Stimulated activated CD4-positive, alpha-beta T cell treated with anti-CD3 and anti-CD28 coated beads, Interleukin-4, amount 100 ng/mL, for 1 hour (primary cell): ENCODE measurements at places on chromosomes 7 and 10.
A peak's percentile ranks its signal among the peaks of the same experiment; 100 is the strongest.

GRCh38 chr7:77778535-77778934 lies 19.7 kb downstream of the TMEM60 start:
- DNase-seq = no peak

DNA sequence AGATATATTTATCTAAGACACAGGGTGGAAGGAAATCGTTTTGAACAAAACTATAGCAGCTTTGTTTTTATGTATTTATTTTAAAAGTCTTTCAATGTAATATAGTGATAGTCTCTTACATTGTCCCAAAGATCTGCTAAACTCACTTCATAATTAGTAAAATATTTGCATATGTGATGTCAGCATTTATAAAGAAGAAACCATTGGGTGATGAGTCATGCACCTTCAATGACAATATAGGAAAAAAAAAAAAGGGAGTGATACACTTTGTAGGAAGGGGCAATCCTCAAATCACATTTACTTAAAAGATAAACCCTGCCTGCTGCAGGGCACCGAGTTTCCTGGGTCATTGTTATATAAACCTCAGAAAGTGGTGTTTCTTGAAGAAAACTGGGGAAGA lies 112.4 kb upstream of the SEMA3C start:
- DNase-seq = no peak

DNA sequence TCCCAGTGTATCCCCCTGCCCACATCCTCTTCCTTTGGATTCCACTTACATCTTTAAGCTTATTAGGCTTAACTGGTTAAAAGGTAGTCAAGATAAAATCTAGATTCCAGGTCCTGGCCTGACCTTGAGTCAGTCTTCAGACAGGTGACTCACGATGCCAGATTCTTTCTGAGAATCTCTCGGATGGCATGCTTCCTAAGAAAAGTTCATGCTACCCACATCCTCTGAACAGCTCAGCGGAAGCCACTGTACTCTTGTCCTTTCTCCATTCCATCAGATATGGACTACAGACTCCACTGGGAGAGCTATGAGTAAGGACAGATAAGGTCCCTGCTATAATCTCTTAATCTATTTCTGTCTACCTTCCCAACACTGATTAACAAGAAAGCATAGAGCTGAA lies 43.4 kb downstream of the DNMBP start:
- DNase-seq = no peak

- DNase-seq = no peak
Observed at GRCh38 chr10:71042216-71042615, 153.9 kb upstream of the PCBD1 start.

- no peak for DNase-seq
Observed at GRCh38 chr10:100823194-100823593, 77.8 kb downstream of the PAX2 start.

DNA sequence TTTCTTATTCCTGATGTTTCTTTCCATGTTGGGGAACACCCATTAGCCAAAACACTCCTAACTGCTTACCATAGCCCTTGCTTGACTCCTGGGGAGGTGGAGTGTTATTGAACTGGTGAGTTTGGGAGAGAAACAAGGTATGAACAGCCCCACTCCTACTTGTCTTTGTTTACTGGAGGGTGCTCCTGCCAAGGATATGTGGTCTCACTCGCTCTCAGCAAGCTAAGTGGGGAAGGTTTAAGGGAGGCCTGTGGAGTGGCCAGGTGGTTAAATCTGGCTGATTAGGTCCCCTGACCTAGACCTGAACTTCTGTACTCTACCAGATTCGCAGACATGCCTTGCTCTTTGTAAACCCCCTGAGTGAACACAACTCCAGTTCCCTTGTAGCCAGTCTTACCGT lies 300.1 kb downstream of the PTEN start:
- DNase-seq = no peak

DNA sequence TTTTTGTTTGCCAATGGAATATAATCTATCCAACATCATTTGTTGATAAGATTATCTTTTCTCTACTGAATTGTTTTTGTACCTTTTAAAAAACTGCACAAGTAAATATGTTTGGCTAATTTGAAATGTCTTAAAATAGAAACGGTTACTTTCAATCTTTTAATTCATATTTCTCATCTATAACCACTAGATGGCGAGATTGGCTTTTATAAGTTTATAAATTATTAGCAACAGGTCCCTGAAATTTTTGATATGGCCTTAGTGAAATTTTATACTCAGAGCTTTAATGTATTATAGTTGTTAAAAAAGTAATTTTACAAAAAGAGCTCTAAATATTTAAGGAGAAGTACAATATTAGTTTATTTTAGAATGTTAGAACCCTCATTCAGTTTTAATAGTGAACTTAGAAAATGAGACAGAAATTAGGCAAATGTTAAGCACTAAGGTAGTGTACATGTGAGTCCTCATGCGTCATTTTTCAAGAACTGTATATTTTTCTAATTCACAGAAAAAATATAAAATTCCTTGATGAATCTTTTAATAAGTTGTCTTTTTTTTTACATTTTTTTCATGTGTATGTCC lies 592.5 kb downstream of the ARL4A start:
- no peak for DNase-seq

DNA sequence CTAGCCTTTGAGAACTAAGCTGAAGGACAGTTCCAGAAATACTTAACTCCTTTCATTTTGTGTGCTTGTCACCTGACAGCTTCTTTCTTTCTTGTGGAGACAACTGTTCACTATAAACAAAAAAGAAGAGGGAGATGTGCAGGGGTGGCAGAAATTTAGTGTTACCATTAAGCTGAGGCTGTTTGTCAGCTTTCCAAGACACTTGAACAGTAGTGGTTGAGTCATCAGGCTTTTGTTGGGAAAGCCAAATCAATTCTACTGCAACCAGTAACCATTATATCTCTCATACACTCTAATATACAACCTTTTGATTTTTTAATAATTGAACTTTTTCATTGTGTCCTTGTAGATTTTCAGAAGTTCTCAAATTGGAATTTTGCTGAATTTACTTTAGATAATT lies 75.3 kb downstream of the POLL start:
- no peak for DNase-seq

- DNase-seq = peak; percentile 49
Observed at GRCh38 chr7:151087245-151088018, 1.2 kb downstream of the AGAP3 start.

- DNase-seq = no peak
Observed at GRCh38 chr10:61752111-61753011, 89.6 kb downstream of the CABCOCO1 start.

DNA sequence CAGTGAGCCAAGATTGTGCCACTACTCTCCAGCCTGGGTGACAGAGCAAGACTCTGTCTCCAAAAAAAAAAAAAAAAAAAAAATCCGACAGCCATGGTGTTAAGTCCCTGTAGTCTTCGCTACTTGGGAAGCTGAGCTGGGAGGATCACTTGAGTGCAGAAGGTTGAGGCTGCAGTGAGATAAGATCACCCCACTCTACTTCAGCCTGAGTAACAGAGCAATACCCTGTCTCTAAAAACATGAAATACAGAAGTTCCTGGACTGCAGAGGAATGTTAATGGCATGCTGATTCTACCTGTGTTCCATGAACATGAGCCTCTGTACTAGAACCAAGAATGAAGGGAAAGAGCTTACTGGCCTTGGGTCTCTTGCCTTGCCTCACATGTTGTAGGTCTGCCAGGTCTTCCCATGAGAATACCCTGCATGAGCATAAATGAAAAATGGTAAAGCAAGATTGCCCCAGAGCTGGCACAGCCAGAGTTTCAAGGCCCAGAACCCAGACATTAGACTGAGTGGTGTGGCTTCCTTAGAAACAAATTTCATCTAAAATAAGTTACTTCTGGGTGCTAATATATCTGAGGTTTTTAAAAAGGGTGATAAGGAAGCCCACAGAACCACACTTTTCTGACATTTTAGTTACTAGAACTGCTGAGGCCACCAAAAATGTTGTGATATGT lies 8.6 kb downstream of the YAE1 start:
- no peak for DNase-seq

DNA sequence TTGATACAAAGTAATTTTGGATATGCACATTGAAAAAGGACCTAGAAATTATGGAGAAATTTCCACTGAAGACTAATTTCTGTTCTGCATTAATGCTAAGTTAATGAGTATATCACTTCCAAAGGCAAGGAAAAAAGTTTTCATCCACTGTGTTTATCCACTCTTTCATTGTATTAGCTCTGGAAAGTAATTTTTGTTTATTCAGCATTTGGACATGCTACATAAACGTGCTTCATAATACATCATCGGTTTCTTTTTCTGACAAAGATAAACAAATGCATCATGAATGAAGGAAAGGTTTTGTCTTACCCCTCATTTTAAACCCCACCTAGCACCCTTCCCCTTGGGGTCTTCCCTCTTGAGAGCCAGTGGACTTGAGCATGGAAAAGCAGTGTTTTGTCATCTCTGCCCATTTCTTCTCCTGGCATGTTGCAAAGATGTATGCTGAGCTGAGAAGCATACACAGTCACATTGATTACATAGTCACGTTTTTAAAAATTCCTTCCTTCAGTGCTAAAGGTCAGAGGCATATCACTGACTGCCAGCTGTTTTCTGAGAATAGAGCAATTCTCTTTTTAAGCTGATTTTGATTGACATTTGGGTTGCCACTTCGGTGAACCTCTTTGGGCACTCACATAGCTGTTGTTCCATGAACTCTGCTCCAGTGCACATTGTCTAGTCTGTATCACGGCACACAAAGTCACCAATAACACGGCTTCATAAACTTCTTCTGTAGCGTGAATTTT lies 65.9 kb upstream of the C7orf33 start:
- DNase-seq = no peak

GRCh38 chr10:43229208-43230061 lies 37.4 kb downstream of the RASGEF1A start:
- DNase-seq = peak; percentile 26

DNA sequence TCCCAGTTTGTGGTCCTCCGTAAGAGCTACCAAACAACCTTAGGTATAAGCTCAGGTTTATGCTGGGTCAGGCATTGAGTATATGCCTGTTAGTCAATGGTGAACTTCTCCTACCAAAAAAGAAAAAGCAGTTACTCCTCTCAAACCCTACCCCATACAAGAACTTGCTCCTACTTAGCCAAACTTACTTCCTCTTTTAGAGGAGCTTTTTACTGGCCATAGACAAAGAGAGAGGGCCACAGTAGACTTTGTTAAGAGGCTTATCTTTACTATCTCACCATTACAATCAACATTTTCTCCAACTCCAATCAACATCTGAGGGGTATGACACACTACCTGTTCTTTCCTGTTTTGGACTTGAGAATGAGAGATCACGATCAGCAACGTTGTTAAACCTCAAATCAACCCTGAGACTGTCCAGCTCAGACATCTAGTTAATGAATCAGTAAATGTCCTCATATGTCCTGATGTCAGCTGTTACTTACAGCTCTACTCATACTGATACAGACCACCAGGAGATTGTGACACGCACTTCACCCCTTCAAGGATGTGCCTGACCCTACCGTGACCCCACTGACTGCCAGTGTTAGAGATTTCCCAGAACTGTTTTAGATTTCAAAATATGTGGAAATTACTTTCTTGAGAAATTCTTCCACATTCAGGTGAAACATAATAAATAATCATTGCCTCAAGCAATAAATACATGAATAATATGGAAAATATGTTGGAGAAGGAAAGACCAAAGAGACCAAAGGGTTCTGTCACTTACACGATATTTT lies 18.4 kb upstream of the CCDC71L start:
- DNase-seq = peak; percentile 4

- DNase-seq = peak; percentile 39
Observed at GRCh38 chr10:102119417-102120141, 589 bp downstream of the LDB1 start.

DNA sequence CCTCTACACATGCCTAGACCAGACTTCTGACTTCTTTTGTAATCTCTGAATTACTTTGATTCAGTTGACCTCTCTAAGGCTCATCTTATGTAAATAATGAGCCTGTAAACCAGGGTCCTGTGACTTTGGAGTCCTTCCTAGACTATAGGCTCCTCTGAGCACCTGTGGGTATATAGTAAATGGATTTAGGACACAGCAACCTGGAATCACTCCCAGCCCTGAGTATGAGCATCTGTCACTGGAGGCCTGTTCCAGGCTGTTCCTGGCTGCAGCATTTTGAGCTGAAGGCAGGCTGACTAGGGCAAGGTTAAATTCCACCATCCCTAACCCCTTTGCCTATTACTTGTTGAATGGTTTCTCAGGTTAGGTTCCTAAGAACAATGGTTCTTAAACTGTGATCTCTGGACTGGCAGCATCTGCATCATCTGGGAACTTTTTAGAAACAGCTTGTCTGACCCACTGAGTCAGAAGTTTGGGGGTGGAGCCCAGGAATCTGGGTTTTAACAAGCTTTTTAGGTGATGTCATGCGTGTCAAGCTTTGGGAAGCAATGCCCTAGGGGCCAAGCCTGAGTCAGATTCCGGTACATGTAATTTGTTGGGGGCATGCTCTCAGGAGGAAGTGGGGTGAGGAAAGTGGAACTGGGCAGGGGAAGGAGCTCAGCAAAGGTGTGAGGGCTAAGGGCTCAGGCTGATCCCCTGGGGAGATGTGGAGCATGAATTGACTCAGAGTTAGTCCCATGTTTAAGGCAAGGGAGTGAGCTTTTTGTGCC lies 28.2 kb downstream of the MINDY4 start:
- no peak for DNase-seq

GRCh38 chr10:63977329-63977923 lies 456.2 kb downstream of the REEP3 start:
- DNase-seq = no peak

GRCh38 chr10:4596951-4597350 lies 229.1 kb upstream of the AKR1E2 start:
- no peak for DNase-seq

- DNase-seq = no peak
Observed at GRCh38 chr7:149720372-149721083, 52.9 kb downstream of the ZNF467 start.

DNA sequence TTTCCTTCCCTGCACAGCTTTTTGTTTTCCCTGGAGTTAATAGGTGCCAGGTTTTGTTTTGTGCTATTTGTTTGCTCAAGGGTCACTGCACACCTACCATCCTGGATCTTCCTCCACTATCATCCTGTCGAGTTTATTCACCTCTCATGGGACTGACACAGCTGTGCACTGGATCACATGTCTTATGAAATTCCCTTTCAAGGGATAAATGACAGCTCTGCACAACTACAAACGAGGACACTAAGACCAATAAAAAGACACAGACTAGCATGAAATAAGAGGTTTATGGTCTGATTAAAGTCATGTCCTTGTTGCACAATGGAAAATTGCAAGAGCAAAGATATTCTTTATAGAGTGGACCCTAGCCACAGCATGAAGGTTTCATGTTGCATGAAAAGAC lies 76.7 kb upstream of the SFMBT2 start:
- DNase-seq = no peak

DNA sequence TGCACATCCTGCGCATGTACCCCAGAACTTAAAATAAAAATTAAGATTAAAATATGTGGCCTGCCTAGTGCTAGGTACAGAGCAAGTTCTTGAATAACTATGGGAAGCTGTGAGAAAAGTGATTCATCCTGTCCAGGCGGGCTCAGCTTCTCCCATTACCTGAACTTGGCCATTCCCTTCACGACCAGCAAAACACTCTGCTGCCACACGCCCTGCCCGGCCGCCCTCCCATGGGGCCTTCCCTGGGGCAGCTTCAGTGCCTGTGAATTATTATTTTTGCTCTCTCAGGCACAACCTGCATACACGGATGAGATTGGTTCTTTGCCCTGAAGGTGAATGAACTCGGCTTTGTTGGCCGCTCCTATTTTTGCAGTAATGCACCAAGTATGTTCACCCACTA lies 209.2 kb upstream of the SHH start:
- DNase-seq = no peak
